C1 segment of cervical spinal cord (tissue), 14 donors: ENCODE measurements at places on chromosomes 4 and X.
A peak's percentile ranks its signal among the peaks of the same experiment; 100 is the strongest.

DNA sequence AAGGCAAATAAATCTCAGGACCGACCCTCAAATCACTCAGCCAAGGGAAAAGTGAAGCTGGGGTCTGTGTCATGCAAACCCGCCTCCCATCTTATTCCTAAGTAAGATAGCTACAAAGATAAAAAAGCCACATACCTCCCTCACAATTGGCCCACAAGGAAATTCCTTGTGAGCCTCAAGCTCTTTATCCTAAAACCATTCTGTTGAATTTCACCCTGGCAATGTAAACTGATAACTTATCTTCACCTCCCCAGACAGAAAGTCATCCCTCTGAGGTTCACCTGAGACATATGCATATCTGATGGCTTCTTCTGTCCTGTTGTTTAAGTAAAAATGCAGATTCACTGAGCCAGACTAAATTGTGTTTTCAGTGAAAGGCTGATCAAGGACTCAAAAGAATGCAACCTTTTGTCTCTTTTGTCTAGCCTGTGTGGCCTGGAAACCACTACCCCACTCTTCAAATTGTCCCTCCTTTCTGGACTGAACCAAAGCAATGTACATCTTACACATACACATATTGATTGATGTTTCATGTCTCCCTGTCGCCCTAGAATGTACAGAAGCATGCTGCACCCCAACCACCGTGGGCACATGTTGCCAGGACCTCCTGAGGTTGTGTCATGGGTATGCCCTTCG is 91.3 kb downstream of the MFAP3L start:
- no peak for DNase-seq

GRCh38 chr4:8537041-8537461 is 43.1 kb upstream of the GPR78 start:
- no peak for DNase-seq

DNA sequence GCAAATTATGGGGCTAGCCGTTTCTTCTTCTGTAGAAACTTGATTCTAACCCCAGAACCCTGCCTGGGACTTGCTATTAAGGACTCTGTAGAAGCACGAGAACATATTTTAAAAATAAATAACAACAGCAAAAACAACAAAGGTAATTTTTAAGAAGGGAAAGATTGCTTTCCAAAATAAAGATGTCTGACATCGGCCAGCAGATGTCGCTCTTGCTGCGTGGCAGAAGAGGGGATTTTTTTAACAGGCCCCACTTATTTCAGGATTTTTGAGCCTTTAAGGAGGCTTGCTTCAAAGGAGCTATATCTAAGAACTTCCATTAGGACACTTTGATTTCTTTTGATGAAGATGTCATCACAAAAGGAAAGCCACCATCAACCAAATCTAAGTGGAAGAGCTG is 62.8 kb upstream of the EGFL6 start:
- peak; percentile 2 for DNase-seq

GRCh38 chrX:34638116-34638515 is 19.0 kb downstream of the TMEM47 start:
- no peak for DNase-seq

DNA sequence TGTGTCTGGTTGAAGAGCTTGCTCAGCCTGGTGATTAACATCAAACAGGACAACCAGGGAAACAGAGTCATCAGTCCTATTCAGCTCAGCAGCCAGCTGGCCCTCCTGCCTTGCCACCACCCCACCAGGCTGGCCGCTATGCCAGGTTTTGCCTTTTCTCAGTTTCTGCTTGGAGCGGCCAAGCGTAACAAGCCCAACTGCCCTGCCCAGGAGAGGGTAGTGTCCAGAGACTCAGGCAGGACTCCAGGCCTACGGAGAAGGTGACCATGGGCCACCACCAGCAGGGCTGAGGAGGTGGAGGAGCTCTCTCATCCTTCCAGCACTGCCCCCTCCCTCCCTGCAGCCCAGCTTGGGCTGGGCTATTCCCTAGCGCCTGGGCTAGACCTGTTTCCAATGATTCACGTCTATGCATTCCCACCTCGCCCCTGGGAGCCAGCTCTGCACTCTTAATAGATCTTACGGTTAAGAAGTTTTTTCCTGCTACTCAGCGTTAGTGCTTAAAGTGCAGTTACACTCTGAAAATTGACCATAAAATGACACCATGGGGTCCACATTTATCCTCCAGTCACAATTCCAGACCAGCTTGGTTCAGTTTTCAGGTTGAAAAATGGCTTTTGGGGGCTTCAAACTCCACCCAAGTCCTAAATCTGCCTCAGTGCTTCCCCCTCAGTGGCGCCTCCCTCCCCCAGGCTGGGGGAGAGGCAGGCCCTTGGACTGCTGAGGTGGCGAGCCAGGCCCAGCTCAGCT is 124.0 kb upstream of the PJA1 start:
- DNase-seq = no peak

- no peak for DNase-seq
Measured at GRCh38 chr4:2372488-2373030, 45.9 kb downstream of the ZFYVE28 start.

DNA sequence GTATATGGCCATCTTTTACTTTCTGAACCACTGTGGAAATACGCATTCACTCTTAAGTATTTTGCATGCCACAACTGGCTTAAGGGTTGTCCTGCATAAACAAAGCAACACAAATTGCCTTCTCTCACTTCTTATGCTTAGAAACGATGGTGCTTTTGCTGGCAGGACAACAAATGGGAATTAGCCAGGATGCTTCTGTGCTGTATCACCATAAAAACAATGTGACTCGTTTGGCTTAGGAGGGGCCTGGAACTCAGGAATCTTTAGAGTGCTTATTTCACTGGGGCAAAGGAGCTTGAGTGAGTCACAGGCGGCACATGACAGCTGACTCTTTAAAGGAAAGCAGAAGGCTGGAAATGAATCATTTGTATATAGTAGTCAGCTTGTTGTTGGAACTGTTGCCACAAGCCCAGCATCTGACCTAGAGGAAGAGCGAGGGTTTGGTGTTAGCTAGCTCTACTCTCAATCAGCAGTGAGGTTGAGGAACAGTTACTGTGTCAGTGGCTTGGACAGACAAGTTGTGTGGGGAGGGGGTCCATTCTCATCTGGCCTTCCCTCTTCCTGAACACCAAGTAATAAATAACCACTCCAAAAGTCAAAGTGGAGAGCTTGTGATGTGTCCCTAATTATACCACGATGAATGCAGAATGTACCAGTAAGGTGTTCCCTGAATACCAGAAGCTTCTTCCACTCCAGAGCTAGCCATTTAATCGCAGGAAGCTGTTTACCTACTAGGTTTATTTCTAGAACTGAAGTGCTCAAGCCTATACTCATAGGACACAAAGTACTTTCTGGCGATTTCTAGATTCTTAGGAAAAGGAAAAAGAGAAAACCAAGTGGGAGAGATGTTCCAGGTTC is 293.1 kb downstream of the CAMK2D start:
- peak; percentile 80 for DNase-seq

- no peak for DNase-seq
Measured at GRCh38 chr4:140256335-140256734, 102.4 kb upstream of the MAML3 start.

GRCh38 chr4:164846566-164846965 is 30.4 kb upstream of the APELA start:
- DNase-seq = no peak

GRCh38 chr4:189858435-189858834 is 82.2 kb upstream of the FRG1 start:
- DNase-seq = no peak

- no peak for DNase-seq
Measured at GRCh38 chr4:98627531-98628257, 30.7 kb downstream of the TSPAN5 start.

DNA sequence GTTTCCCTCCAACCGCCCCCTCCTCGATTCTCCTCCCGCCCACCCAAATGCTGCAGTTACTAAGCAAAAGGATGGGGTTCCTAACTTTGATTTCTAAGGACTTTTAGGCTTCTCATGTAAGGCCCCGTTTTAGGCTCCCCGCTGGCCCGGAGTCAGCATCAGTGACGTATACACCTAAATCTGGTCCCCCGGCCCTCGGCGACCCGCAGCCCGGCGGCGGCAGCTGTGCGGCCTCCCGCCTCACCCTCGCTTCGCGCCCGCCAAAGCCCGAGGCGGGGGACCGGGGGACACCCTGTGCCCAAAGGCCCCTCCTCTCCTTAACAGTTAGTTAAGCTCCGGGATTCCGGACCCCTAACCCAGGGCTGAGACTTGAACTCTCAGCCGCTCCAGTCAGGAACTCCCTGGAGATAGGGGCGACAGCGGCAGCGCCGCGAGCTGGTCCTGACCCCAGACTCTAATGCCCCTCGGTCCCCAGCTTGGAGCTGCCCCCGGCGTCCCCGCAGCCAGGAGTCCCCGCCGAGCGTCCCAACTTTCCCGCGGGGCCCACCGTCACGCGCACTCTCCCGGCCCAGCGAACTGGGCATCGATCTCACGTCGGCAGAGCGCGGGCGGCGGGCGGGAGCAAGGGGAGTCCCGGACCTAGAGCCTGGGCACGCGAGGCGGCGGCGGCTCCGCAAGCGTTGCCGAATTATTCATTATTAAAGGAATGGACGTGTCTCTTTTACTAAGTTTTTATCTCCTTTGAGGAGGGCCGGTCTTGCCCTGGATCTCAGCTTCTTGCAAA is 1.5 kb upstream of the NR3C2 start:
- peak; percentile 34 for DNase-seq

- no peak for DNase-seq
Measured at GRCh38 chrX:88613338-88613737, 133.7 kb upstream of the CPXCR1 start.

- no peak for DNase-seq
Measured at GRCh38 chr4:142222127-142222526, 585.7 kb downstream of the IL15 start.

DNA sequence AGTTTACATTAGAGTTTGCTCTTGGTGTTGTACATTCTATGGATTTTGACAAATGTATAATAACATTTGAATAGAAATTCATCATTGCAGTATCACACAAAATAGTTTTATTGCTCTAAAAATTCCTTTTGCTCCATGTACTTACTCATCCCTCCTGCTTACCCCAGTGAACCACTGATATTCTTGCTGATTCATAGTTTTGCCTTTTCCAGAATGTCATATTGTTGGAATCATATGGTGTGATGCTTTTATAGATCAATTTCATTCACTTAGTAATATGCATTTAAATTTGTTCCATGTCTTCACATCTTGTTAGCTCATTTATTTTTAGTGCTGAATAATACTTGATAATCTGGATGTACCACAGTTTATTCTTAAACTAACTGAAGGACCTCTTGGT is 1593.2 kb downstream of the C4orf33 start:
- no peak for DNase-seq

GRCh38 chr4:177242651-177243286 is 66.9 kb upstream of the NEIL3 start:
- no peak for DNase-seq

DNA sequence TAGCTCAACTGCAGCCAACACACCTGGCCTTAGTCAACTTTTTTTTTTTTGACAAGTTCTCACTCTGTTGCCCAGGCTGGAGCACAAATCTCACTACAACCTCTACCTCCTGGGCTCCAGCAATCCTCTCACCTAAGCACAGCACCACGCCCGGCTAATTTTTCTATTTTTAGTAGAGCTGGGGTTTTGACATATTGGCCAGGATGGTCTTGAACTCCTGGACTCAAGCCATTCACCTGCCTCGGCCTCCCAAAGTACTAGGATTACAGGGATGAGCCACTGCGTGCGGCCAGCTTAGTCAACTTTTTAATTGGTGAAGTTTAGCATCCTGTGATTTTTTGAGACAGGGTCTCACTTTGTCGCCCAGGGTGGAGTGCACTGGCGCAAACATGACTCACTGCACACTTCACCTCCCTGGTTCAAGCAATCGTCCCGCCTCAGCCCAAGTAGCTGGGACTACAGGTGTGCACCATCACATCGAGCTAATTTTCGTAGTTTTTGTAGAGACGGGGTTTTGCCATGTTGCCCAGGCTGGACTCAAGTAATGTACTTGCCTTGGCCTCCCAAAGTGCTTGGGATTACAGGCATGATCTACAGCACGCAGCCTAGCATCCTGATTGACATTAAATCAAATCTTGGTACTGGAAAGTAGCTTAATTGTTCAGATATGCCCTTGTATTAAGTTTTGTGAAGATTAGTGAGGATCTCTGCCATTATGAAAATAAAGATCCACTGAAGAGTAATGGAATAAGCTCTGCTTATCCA is 8.3 kb downstream of the HNRNPDL start:
- no peak for DNase-seq

DNA sequence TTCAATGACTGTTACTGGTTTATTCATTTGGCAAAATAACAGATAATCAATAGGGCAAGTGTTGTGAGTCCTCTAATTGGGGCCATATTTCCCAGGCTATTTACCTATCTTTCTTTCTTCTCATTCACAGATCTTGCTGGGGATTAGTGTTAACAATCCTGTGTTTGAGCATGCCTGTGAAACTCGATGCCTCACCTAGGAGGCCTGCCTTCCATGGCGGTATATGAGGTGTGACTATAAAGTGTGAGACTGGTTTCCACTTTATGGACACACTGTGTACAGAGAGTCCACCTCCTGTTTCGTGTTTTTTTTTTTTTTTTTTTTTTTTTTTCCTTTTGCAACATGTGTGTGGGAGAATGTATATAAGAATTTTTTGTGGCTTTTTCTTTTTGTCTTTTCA is 199.3 kb downstream of the BMPR1B start:
- no peak for DNase-seq

- DNase-seq = no peak
Measured at GRCh38 chr4:180900781-180901180, 1342.4 kb upstream of the TENM3 start.

DNA sequence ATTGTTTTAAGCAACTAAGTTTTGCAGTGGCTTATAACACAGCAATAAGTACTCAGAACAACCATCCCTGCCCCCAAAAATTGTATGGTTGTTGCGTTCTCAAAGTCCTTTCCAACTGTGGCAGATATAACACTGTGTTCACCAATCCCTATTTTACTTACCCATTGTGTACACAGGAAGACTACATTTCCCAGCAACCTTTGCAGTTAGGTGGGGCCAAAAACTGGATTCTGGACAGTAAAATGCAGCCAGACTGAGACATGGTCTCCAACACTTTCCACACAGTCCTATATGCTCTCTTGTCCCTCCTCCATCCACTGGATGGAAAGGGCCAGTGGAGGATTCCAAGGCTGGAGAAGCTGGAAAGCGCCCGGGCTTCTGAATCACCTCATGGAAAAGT is 523.6 kb downstream of the BCOR start:
- no peak for DNase-seq

DNA sequence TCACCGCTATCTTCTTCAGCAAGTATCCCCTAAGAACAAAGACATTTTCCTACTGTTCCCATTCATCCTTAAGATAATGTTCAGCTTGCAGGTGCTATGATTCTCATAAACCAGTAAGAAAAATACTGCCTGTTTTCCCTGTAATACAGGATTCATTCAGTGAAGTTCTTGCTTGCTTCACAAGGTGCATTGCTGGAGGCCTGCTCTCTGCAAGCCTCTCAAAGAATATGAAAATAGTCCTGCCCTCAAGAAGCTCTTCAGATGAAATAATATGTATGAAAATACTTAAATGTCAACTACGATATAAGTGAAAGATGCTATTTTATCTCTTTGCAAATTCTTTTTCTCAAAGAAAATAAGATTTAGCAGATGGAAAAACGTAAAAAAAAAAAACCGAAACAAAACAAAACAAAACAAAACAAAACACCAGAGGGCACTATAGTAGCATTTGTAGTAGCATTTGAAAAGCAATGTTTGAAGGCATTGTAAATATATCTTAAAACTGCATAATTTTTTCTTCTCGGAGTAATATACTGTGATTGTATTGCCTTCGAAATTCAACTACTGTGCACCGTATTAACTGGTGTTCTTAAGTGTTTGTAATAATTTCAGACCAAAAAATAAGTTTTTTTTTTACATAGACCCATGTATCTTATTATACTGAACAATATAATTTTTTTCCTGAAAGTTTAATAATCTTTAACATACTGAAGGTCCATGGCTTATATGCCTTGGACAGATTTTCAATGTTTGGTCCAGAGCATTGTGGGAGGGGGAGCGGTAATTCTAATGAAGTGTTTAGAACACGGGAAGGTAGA is 26.0 kb downstream of the ADH4 start:
- no peak for DNase-seq
